IMR-90 (cell line): ENCODE measurements at places on chromosomes 5 and 9.

GRCh38 chr9:90998573-90998972 lies 197.0 kb downstream of the SYK start:
- no peak overlapping the region for H3K4me3 ChIP-seq
- no peaks in the 10 kb centered on the region for H3K27me3 ChIP-seq
- no peaks in the 10 kb centered on the region for H3K36me3 ChIP-seq
- no peak for DNase-seq
- peak overlapping the region; percentile 28; the same call in 1 of the 2 replicates for H3K27ac ChIP-seq
- H3K4me1 ChIP-seq = peaks cover 11% of the 10 kb centered on the region

DNA sequence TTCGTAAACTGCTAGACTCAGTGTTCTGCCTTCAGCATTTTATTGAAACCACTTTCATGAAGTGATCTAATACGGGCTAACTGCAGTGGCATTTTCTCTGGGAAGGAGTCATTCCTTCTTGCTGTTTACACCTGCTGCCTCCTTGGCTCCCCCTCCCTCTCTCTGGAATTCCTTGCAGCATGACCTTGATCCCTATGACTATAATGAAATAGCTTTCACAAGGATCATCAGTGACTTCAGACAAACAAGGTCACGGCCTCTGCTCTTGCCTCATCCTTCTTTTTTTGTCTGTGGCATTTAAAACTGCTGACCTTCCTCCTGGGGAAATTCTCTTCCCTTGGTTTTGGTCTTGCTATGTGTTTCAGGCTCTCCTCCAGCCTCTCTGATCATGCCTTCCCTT lies 90.2 kb downstream of the ZNF462 start:
- H3K4me1 ChIP-seq = no peaks in the 10 kb centered on the region; the same call in 1 of the 2 replicates
- DNase-seq = peak; percentile 88
- H3K4me3 ChIP-seq = no peak overlapping the region
- no peak overlapping the region for H3K27ac ChIP-seq

DNA sequence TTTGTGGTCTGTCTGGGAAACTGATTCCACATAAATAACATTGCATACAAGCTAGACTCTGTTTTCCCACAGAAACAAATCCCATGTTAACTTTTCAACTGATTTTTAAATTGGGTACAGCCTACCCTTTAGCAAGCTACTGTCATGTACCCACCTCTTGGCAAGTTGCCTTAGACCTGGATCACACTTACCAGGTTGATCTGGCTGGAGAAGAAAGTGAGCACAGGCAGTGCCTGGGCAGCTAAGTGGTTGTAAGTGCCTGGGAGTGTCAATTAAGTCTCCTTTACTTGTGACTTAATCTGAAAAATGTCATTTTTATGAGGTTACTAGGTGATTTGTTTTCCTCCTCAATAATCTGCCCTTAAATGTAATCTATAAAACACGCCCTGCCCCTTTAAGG lies 336.4 kb downstream of the ARL15 start:
- DNase-seq = no peak
- H3K4me3 ChIP-seq = no peak overlapping the region
- no peaks in the 10 kb centered on the region for H3K4me1 ChIP-seq
- no peaks in the 10 kb centered on the region for H3K36me3 ChIP-seq
- H3K27me3 ChIP-seq = no peaks in the 10 kb centered on the region

DNA sequence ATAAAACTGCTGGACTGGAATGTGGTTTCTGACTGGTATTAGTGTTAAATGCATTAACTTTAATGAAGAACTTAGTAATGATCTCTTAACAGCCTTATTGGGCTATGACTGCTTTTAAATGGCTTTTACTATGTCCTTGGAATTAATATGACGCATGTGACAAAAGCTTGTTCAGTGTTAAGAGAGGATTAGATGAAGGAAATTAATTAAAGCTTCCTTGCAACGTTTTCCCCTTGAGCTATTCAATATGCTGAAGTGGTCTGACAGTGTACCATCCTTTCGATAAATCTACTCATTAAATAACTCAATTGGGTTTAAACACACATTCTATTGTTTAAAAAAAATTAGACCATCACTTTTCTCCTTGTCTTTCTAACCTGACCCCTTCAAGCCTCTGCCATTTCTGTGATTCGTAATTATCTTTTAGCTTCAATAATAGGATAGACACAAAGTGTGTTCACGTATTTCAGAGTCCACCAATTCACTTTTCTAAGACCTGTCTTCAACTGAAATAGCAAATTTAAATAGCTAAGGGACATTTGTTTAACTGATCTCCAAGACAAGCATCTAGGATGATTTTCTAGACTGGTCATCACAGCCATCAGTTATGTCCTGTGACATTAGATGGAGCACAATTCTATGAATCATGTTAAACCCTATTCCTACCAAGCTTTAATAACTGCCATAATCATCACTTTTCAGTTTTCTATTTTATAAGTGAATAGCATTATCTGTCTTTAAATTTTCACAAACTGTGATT lies 1258.0 kb upstream of the CDH9 start:
- no peak overlapping the region for H3K4me3 ChIP-seq
- no peak for DNase-seq
- H3K4me1 ChIP-seq = no peaks in the 10 kb centered on the region
- H3K27ac ChIP-seq = no peak overlapping the region
- no peaks in the 10 kb centered on the region for H3K27me3 ChIP-seq

DNA sequence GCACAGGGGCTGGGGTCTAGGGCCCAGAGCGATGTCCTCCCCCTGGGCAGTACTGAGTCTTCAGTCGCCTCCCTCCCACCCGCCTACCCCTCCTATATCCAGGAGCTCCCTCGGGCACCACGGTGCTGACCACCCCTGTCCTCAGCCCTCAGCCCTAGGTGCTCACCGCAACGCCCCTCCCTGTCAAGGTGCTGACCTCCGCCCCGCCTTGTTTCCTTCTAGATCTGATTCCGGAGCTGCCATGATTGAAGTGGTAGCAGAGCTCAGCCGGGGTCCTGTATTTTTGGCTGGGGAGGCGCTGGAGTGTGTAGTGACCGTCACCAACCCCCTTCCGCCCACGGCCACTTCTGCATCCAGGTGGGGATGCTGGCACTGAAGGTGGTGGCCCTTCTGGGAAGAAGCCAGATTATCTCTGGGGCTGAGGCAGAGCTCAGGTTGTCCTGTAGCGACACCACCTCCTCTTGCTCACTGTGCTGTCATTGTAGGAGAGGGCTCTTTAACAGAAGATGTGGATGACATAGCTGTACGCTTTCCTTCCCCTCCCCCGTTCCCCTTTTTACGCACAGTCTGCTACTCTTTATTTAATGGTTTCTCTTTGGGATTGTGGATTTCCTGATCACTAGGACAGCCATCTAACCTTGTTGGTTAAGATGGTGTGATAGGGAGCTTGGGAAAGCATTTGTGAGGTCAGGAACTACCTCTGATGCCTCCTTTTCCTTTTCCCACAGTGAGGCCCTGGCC lies 598 bp downstream of the RGP1 start:
- H3K4me1 ChIP-seq = peaks cover 14% of the 10 kb centered on the region
- H3K4me3 ChIP-seq = peak overlapping the region; percentile 98
- no peak for DNase-seq
- no peaks in the 10 kb centered on the region for H3K27me3 ChIP-seq
- H3K27ac ChIP-seq = peak overlapping the region; percentile 94

GRCh38 chr5:74639807-74640449 lies 600 bp downstream of the ENC1 start:
- peaks cover 16% of the 10 kb centered on the region for H3K4me1 ChIP-seq
- H3K4me3 ChIP-seq = peak overlapping the region; percentile 95
- peaks cover 8% of the 10 kb centered on the region for H3K36me3 ChIP-seq
- H3K27ac ChIP-seq = peak overlapping the region; percentile 82

DNA sequence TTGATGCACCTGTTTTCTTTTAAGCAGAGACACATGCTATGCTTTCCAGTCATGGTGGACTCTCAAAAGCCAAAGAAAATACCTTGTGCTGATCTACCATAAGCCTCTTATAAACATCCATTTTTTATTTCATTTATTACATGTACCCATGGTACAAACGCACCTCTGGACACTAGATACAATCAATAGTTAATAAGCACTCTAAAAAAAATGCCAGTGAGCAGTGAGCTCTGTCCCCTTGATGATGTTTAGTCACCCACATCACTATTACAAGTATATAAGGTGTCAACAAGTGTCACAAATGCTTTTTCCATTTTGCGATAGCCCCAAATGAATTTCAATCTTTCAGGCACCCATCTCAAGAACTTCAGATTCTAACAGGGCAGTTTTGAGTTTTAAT lies 5.9 kb downstream of the KLF4 start:
- H3K27ac ChIP-seq = no peak overlapping the region
- H3K36me3 ChIP-seq = peaks cover 17% of the 10 kb centered on the region
- no peak for DNase-seq
- no peaks in the 10 kb centered on the region for H3K27me3 ChIP-seq
- no peak overlapping the region for H3K4me3 ChIP-seq
- peaks cover 2% of the 10 kb centered on the region for H3K4me1 ChIP-seq

DNA sequence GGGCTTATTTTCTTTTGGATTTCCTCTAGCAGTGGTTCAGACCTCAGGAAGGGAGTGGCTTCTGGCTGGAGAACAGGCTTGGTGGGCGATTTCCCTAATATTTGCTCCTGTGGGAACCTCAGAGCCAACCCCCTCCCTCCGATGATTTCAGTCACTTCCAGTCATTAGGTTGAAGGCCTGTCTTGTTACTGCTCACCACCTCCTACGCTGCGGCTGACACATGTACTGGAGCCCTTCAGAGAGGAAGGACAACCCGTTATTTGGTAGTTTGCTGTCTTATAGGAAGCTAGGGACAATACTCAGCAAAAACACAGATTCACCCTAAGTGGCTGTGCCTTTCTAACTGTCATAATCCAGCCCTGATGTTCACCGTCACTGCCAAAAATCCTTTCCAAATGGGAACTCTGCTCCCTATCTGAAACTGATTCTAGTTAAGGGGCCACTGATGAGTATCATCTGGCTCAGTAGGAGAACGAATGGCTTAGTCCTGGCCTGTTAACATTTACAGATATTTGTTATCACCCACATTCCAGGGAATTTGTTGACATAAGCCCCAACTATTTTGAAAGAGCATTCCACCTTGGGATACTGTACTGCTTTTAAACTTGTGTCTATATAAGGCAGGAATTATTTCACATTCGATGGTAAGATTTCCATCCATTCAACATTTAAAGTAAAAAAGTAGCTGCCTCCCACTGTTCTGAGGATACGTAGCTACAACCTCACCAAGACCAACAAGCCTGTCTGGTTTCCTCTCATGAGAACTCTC lies 29.3 kb upstream of the ANKH start:
- H3K27ac ChIP-seq = peak overlapping the region; percentile 90
- peaks cover 2% of the 10 kb centered on the region for H3K27me3 ChIP-seq
- H3K4me3 ChIP-seq = no peak overlapping the region
- H3K36me3 ChIP-seq = no peaks in the 10 kb centered on the region

DNA sequence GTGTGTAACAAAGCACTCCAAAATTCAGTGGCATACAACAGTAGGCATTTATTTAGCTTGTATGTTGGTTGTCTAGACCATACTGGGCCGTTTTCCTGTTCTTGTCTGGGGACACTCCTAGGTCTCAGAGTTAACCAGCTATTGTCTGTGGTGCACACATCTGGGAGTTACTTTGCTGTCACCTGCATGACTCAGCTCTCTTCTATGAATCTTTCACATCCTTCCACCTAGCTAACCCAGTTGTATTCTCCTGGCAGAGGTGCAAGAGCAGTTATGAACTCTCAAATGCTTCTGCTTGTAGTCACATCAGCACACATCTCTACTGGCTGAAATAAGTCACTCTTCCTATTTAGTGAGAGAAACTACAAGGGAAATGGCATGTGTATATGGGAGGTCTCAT lies 138.1 kb downstream of the BAAT start:
- no peaks in the 10 kb centered on the region for H3K4me1 ChIP-seq
- H3K27me3 ChIP-seq = no peaks in the 10 kb centered on the region
- H3K4me3 ChIP-seq = no peak overlapping the region
- H3K36me3 ChIP-seq = no peaks in the 10 kb centered on the region
- H3K27ac ChIP-seq = no peak overlapping the region

- peak overlapping the region; percentile 91 for H3K27ac ChIP-seq
- DNase-seq = peak; percentile 90
- H3K4me1 ChIP-seq = peaks cover 29% of the 10 kb centered on the region
- no peak overlapping the region for H3K4me3 ChIP-seq
These were observed 51.5 kb upstream of the NKD2 start for GRCh38 chr5:956941-957747.

DNA sequence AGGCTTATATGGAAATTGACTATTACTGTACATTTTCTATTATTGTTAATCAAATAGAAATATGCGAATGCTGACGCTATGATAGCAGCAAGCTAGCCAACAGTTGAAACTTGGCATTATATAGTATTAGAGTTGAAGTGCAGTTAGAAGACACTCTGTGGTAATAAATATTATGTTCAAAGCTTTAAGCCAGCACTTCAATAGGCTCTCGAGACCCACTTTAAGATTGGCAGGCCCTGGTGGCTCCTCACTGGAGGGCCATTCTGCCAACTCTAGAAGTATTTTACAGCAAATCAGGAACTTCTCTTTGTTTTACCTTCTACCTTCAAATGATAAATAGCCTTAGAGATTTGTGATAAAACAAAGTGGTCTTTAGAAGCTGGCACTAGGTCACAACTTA lies 2029.0 kb upstream of the WWC1 start:
- no peaks in the 10 kb centered on the region for H3K36me3 ChIP-seq
- no peak overlapping the region for H3K27ac ChIP-seq
- H3K4me1 ChIP-seq = no peaks in the 10 kb centered on the region
- no peak for DNase-seq

DNA sequence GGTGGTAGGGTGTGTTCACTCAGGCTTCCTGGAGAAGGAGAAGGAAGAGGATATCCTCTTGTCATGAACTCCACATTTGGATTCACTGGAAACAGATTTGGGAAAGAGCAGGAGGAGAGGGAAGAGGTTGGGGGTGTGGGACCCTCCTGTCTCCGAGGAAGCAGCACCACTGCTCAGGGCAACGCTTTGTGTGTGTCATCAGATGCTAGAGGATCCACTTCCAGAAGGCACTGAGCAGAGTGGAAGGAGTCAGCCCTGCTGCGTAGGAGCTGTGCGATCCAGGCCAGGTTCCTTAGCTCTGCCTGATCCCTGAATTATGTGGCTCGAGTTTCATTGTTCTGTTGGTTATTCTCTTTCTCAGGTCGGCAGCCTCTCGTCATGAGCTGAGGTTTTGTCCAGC lies 37.3 kb upstream of the TJP2 start:
- DNase-seq = no peak
- peaks cover 8% of the 10 kb centered on the region for H3K4me1 ChIP-seq
- H3K36me3 ChIP-seq = no peaks in the 10 kb centered on the region
- no peak overlapping the region for H3K27ac ChIP-seq
- no peak overlapping the region for H3K4me3 ChIP-seq
- no peaks in the 10 kb centered on the region for H3K27me3 ChIP-seq

DNA sequence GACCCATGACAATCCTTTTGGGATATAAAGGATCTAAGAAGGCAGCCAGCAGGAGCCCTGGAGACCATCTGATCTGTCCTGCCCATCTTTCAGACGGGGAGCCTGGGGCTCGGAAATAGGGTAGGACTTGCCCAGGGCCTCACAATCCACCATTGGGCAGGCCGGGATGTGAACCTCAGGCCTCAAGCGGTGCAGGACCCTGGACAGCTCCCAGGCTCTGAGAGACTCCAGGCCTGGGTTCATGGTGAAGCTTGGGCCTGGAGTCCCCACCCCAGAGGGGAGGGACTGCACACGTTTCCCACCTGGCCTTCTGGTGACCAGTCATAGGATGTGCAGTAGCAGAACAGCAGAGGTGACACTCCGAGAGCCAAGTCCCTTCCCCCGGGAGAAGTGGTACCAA lies 36.6 kb upstream of the RAPGEF1 start:
- no peaks in the 10 kb centered on the region for H3K36me3 ChIP-seq
- peak; percentile 36 for DNase-seq
- H3K4me3 ChIP-seq = no peak overlapping the region
- no peak overlapping the region for H3K27ac ChIP-seq
- peaks cover 27% of the 10 kb centered on the region for H3K27me3 ChIP-seq
